ENCODE measurements at places on chromosomes 5 and 9. TPM values are rescaled to one million over a fixed set of nuclear protein-coding genes. Genes with fewer than 3 reads are reported as not detected.

CDKN2B gene
- total RNA-seq = not detected

STC2 gene
- 35.0 TPM for total RNA-seq

XRCC4 gene
- 9.1 TPM for total RNA-seq

TIMD4 gene
- total RNA-seq = 1.6 TPM

ANKHD1 gene
- total RNA-seq = 46.2 TPM

TMEM250 gene
- total RNA-seq = 49.9 TPM

OLFM1 gene
- 8.5 TPM for total RNA-seq

TEX48 gene
- not detected for total RNA-seq

SLCO6A1 gene
- not detected for total RNA-seq

CMBL gene
- 21.9 TPM for total RNA-seq

CCNJL gene
- 10.0 TPM for total RNA-seq

COQ4 gene
- total RNA-seq = 58.9 TPM

CCDC192 gene
- not detected for total RNA-seq

RABGAP1 gene
- total RNA-seq = 13.7 TPM

FAM153A gene
- total RNA-seq = not detected

LYRM7 gene
- total RNA-seq = 2.2 TPM

EIF4E1B gene
- total RNA-seq = not detected

CER1 gene
- total RNA-seq = not detected

IL13 gene
- not detected for total RNA-seq

GABRA6 gene
- total RNA-seq = not detected

GABRG2 gene
- not detected for total RNA-seq

AJM1 gene
- total RNA-seq = 4.6 TPM

SH2D3C gene
- total RNA-seq = 0.15 TPM

CAMK4 gene
- total RNA-seq = 0.20 TPM

EDIL3 gene
- 0.16 TPM for total RNA-seq

ENC1 gene
- 6.3 TPM for total RNA-seq

MPDZ gene
- 12.3 TPM for total RNA-seq

PCDHGB2 gene
- 0.11 TPM for total RNA-seq

SPATA31D3 gene
- total RNA-seq = not detected

NR4A3 gene
- total RNA-seq = 2.9 TPM

PAPPA gene
- 30.6 TPM for total RNA-seq

TMEFF1 gene
- total RNA-seq = 1.1 TPM

EPB41L4A gene
- total RNA-seq = 2.3 TPM

CRHBP gene
- not detected for total RNA-seq

SHISAL2B gene
- not detected for total RNA-seq

PTPN3 gene
- total RNA-seq = 13.8 TPM

PCDHB9 gene
- 0.26 TPM for total RNA-seq

SPEF2 gene
- 1.7 TPM for total RNA-seq

GAPVD1 gene
- 12.2 TPM for total RNA-seq

KIAA0825 gene
- total RNA-seq = 0.29 TPM

ADAMTS6 gene
- total RNA-seq = 0.01 TPM

ACSL6 gene
- total RNA-seq = 0.06 TPM

GRPEL2 gene
- 8.4 TPM for total RNA-seq

GARNL3 gene
- 1.8 TPM for total RNA-seq

EGFLAM gene
- total RNA-seq = 0.21 TPM

CD74 gene
- total RNA-seq = not detected

MAML1 gene
- 15.9 TPM for total RNA-seq

PDE6A gene
- 0.42 TPM for total RNA-seq

DROSHA gene
- 39.5 TPM for total RNA-seq

LCN9 gene
- not detected for total RNA-seq

S100Z gene
- total RNA-seq = not detected

WHRN gene
- total RNA-seq = 5.0 TPM

OR1N2 gene
- total RNA-seq = not detected

SPINK4 gene
- not detected for total RNA-seq

P4HA2 gene
- total RNA-seq = 42.0 TPM

CDHR2 gene
- 0.19 TPM for total RNA-seq

Data from A549 treated with Mapracorat at 1 μM for 4 hours (cell line).